ENCODE measurements at places on chromosomes 12 and 14. TPM values are rescaled to one million over a fixed set of nuclear protein-coding genes. Genes with fewer than 3 reads are reported as not detected.

The GSC gene
- not detected for polyA plus RNA-seq

The ALX1 gene
- polyA plus RNA-seq, result not detected

DNA sequence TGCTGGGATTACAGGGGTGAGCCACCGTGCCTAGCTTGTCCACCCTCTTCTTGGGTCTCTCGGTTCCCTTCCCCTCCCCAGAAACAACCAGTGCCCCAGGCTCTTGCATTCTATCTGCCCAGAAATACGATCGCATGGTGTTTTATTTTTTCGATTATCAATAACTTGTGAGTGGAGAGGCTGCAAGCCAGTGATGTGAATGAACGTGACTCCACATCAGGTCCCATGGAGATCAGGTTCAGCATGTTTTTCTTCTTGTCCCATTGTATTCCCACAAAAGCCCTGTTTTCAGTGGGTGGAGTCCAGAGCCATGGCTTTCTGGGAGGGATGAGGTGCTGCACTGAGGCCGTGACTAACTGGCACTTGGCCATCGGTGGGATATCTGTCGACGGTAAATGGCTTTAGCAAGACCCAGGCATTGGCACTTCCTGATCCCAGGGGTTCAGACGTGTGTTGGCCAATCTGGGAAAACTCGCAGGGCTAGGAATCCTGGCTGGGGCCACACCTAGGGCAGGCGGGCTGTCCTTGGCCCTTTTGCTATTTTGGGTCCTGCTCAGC, 12.7 kb upstream of the HNF1A start:
- DNase-seq, result no peak

DNA sequence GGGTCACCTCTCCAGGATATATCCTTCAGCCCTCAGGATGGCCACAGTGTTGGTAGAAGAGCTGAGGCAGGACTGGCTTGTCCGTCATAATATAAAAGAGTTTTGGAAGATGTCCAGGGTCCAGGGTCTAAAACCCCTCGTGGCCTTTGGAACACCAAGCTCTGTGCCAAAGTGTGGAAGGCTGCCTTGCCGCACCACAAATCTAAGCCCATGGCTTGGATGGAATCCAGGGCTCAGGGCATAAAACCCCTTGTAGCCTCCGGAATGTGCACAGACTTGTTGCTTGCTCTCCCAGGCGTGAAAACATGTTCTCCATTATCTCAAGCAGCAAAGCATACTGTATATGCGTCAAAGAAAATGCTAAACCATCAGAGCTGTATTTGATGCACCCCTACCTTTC, 46.7 kb downstream of the TNFAIP2 start:
- DNase-seq, result no peak

DNA sequence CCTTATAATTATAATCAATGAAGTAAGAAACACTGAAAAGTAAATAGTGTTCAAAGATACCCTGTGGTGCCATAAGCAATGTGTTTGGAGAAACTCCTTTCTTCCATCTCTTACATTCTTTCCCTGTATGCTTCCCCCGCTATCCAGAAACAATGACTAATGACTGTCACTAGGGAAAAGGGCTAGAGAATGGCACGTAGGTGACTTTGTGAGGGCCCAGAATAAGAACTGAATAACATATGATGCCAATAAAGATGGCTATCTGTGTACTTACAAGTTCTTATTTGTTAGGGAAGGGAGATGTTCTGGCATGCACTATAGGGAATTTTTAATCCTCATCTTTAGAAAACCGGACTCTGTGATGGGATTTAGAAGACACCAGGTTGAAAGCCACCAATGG, 4.7 kb upstream of the KRT7 start:
- DNase-seq, result no peak

DNA sequence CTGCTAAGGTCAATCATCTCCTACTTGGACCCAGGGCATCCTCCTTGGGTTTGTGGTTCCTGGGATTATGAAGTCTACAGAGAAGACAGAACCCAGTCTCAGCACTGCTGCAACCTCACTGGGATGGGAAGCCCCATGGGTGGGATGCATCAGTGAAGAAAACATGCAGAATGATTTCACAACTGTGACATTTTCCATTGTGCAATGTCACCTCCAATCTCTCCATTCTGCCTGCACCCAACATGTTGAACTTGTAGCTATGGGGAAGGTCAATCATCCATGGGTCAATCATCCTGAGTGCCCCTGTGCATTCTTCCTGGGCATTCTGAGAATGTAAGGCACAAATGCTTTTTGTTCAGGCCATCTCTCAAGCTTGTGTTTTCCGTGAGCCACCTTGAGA, 1004.4 kb upstream of the TMEM132C start:
- DNase-seq, result no peak

The SLC5A8 gene
- polyA plus RNA-seq, result 0.23 TPM
